ENCODE measurements at places on chromosomes 11 and 22.

- no peak for DNase-seq
Observed at GRCh38 chr11:1640076-1640946, 10.7 kb downstream of the KRTAP5-5 start.

GRCh38 chr22:30452861-30453260, 19.0 kb downstream of the SEC14L3 start:
- no peak for DNase-seq

GRCh38 chr11:63262547-63262946, 19.1 kb upstream of the SLC22A25 start:
- no peak for DNase-seq

DNA sequence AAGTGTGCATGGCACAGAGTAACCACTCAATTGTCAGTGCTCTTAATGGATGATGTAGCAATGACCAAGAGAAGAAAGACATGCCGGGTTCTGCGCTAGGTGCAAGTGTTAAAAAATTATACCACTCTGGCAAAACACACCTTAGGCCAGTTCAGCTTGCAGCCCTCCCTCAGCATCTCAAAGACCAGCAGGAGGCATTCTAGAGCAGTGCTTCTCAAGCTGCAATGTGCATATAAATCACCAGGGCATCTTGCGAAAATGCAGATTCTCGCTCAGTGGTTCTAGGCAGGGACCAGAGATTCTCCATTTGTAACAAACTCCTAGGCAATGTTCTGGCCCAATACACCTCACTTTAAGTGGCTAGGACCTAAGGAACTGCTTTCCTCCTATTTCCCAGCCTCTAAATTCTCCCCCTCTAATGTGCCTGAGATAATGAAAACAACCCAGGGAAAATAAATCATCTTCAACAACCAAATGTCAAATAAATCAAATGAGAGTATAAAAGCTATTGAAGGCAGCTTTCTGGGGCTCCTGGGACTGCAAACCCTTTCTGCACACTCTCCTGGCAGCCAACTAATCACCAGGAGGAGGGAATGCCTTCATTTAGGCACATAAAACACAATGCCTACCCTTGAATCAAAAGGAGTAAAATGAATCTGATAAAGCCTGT, 337.2 kb upstream of the API5 start:
- DNase-seq = no peak

GRCh38 chr11:70743329-70743728, 345.0 kb downstream of the CTTN start:
- DNase-seq = no peak

- DNase-seq = no peak
Observed at GRCh38 chr11:26037716-26038115, 294.2 kb upstream of the ANO3 start.

DNA sequence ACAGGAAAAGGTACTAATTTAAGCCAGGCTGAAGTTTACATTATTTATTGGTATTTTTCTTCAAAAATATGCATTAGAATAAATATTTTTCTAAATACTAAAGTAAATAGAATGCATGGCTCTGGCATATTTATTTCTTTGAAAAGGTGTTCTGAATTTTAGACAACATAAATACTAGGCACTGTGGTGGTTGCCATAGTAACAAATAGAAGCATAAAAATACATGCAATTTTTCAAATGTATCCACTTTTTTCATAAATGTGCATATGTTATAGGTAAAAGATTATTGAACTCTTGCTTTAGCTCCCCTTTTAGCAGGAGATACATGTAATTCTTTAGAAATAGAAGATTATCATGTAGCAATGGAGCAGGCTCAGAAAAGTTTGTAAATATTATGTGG, 18.4 kb downstream of the DCDC1 start:
- DNase-seq = no peak

GRCh38 chr11:70097783-70098563, 19.9 kb downstream of the ANO1 start:
- DNase-seq = no peak

DNA sequence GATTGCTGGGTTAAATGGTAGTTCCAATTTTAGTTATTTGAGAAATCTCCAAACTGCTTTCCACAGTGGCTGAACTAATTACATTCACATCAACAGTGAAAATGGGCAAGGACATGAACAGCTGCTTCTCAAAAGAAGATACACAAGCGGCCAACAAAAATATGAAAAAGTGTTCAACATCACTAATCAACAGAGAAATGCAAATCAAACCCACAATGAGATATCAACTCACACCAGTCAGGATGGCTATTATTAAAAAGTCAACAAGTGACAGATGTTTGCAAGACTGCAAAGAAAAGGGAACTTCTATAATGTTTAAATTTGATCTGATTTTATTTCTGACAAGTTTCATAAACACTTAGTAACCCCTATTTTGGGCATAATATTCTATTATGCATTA, 537.5 kb downstream of the DLG2 start:
- DNase-seq = no peak

- DNase-seq = no peak
Observed at GRCh38 chr22:19172213-19173046, 6.1 kb downstream of the SLC25A1 start.

GRCh38 chr11:84899134-84899533, 728.0 kb downstream of the DLG2 start:
- DNase-seq = no peak

- DNase-seq = no peak
Observed at GRCh38 chr11:128961645-128962044, 19.0 kb upstream of the TP53AIP1 start.

DNA sequence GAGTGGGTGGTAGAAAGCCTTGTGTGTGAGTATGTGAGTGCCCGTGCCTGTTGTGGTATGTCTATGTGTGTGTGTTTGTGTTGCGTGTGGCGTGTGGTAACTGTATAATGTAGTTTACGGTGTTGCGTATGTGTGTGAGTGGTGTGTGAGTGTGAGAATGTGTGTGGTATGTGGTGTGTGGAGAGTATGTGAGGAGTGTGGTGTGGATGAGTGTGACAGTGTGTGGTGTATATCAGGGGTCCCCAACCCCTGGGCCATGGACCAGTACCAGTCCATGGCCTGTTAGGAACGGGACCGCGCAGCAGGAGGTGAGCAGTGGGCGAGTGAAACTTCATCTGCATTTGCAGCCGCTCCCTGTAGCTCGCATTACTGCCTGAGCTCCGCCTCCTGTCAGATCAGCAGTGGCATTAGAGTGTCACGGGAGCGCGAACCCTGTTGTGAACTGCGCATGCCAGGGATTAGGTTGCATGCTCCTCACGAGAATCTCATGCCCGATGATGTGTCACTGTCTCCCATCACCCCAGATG, 5.7 kb downstream of the UPK3A start:
- DNase-seq = no peak

DNA sequence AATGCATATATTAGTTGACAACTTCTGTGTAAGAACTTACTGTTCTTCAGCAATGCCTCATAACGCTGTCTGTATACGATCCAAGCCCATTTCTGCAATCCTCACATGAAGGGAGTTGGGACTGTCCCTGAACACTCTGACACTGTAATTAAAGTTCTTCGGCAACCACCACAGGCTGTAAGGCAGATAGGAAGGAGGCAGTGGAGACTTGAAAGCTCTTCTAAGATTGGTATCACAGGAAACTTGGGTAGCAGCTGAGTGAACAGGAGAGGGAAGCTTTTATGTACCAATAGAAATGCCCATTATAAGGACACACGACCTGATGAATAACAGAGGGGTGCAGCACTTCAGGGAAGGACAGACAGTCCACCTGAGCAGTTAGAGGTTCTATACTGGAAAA, 12.0 kb upstream of the GAB2 start:
- no peak for DNase-seq

DNA sequence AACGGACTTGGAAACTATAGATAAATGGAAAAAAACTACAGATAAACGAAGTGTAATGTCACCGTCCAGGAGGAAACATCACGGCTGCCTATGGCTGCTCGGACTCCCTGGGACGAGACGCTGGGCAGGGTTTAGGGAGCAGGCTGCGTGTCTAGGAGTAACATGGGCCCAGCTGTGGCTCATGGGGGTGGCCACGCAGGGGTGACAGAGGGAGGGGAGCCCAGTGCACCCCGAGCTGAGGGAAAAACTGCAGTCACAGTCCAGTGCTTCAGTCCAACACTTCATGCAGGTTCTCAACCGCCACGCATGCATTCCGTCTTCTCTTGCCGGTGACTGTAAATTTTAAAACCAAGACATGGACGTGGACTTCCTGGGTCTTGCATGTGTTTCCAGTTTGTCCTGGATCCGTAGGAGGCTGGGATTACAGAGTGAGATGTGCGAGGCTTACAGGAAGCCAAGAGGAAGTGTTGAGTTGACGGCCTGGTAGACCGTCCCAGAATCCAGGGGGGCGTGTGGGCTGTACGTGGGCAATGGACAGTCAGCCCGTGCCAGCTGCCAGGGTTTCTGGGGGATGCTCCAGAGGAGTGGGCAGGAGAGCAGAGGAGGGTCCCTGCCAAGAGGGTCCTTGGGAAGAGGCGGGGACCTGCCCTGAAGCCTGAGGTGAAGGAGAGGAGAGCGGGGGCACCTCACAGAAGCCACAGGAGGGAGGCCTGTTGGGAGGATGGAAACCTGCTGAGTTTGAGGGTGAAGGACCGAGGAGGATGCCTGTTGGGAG, 691.4 kb downstream of the BRD1 start:
- no peak for DNase-seq

GRCh38 chr11:16606784-16607674, 131.4 kb upstream of the C11orf58 start:
- DNase-seq = no peak

DNA sequence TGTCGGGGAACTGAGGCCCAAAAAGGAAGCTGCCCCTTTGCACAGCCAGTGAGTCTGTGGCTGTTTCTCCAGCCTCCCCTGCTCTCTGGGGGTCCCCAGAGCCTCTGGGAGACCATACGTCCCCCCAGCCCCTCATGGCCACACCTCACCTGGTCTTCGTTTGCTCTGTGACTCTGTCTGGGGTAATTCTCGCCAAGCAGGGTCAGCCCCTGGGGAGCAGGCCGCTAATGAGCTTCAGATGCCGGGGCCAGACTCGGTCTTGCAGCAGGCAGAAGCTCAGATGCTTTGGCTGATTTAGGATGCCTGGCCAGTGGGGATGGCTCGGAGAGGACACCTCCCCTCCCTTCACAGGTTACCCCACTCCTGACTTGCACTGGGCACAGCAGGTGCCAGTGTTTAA, 24.1 kb upstream of the WNT11 start:
- no peak for DNase-seq

- no peak for DNase-seq
Observed at GRCh38 chr22:22882033-22882717, 5.4 kb upstream of the IGLL5 start.

GRCh38 chr11:69022260-69022659, 9.2 kb upstream of the MRGPRF start:
- DNase-seq = no peak

GRCh38 chr11:90176069-90176468, 41.6 kb downstream of the NAALAD2 start:
- DNase-seq = no peak

- no peak for DNase-seq
Observed at GRCh38 chr22:27840436-27840835, 38.9 kb upstream of the MN1 start.

GRCh38 chr11:62256281-62256680, 13.7 kb upstream of the SCGB2A2 start:
- DNase-seq = no peak

- DNase-seq = no peak
Observed at GRCh38 chr22:25966448-25966913, 202.8 kb upstream of the SEZ6L start.

GRCh38 chr11:128890543-128891368, at the start of gene KCNJ5:
TSS of gene KCNJ5 (plus strand) at chr11:128891356. CDS start at chr11:128911274, 19,918 bp downstream.
- no peak for DNase-seq

- no peak for DNase-seq
Observed at GRCh38 chr22:24809331-24809730, 3.3 kb downstream of the SGSM1 start.
